ENCODE measurements at places on chromosomes 11 and 22.
A peak's percentile ranks its signal among the peaks of the same experiment; 100 is the strongest.

GRCh38 chr11:134861490-134862104 is 449.6 kb upstream of the B3GAT1 start:
- no peak for DNase-seq

- no peak for DNase-seq
These were observed 1249.3 kb downstream of the BRD1 start for GRCh38 chr22:48578138-48579042.

- no peak for DNase-seq
These were observed 166.3 kb upstream of the TTC12 start for GRCh38 chr11:113148076-113148475.

- no peak for DNase-seq
These were observed 515.1 kb downstream of the INSC start for GRCh38 chr11:15629690-15630321.

DNA sequence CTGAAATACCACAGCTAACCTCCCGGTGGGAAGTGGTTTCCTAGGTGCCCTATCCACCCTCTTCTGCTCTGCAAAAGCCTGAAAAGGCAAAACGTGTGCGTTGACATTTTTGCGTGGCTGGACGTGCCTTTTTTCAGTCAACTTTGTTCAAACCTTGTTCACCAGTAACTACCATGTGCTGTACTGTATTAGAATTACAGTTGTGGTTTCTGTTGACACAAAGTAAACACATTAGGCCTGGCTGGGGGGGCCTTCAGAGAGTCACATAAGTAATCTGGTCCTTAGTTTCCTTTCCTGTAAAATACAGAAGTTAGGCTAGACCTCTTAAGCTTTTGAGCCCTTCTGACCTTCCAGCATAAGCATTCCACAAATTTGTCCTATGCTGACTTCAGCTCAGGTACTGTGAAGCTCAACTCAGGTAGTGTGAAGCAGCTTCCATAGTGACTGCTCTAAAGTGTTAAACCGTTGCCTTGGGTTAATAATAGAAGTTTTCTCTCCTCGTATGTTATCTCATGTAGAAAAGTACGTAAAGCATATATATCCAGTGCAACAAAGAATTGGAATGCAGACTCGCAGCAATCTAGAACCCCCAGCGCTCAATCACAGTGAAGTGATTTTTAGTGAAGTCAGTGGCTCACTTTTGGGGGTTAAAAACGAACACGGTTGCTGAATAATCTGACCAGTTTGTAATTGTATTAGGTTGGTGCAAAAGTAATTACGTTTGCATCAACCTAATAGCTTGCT is 1.8 kb downstream of the EWSR1 start:
- no peak for DNase-seq

- DNase-seq: no peak
These were observed 81.1 kb downstream of the LARGE2 start for GRCh38 chr11:46003572-46003971.

DNA sequence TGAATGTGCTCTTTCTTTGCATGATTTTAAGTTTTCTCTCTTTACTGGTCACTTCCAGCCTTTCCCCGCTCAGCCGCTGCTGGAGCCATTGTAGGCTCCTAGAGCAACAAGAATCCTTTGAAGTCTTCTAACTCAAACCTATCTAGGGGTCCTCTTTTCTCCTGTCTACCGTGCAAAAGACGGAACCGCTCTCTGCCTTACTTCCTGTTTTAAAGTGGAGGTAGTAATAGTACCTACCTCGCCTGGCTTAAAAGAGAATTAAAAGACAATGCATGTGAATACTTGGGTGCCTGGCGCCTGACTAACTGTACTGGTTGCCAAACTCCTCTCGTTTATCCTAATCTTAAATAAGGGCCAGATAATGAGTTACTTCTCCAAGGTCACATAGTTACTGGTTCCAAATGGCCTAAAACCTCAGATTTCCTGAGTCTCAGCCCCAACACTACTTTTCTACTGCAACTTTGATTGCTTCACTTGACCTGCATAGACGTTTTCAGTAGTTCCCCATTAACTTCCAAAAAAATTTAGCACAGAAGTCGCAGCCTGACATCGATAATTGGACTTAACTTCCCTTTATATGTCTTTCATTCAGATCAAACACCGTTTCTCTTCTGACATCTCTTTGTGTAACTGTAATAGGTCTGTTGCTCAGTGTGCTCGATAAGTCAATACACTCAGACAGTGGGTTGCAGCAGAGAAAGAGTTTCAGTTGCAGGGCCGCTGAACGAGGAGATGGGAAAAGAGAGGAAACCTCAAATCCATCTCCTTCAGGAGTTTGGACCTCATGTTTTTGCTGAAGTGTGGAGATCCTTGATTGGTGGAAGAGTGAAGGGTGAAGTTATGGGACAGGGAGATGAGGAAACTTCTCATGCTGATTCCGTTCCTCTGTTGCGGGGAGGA is 891 bp downstream of the SAMM50 start:
- DNase-seq: no peak

DNA sequence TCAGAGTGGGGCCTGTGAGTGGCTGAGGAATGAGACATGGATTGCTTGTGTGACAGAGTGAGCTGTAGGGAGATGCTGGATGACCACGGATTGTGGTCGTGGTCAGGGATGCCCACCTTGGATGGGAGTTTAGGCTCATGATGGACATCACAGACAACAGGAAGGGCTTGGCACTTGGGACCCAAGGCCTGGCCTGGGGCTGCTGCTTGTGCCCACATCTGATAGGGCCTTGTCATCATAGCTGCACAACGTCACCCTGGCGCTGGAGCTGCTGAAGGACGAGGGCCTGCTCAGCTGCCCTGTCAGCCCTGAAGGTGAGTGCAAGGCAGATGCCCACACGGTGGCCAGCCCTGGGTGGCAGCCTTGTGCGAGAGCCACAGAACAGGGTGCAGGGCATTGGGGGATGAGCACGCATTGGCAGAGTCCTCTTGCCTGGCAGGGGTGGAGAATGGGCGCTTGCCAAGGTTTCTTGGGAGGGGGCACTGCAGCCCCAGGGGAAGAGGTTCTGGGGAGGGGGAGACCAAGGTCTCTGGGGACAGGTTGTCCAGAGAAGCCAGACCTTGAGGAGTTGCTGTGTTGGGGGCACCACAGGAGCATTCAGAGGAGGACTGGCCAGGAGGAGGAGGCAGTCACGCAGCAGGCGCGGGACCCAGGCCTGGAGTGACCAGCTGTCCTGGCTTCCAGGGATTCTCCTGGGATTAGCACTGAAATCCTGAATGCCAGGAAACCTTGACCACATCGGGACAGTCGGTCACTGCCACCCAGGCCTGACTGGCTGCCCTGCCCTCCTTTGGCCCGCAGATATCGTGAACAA is 25.0 kb downstream of the PARVG start:
- DNase-seq: no peak

GRCh38 chr11:70532066-70532440 is 133.7 kb downstream of the CTTN start:
- DNase-seq: no peak

DNA sequence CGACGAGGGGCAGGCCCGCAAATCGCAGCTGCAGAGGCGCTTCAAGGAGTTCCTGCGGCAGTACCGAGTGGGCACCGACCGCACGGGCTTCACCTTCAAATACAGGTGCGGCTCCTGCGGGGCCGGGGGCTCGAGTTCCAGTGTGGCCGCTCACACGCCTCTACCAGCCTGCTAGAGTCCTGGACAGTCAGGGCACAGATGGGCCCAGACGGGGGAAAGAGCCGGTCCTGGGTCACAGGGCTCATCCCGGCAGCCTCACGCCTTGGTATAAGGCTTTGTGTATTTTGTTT is 506 bp downstream of the MCM5 start:
- DNase-seq: no peak

DNA sequence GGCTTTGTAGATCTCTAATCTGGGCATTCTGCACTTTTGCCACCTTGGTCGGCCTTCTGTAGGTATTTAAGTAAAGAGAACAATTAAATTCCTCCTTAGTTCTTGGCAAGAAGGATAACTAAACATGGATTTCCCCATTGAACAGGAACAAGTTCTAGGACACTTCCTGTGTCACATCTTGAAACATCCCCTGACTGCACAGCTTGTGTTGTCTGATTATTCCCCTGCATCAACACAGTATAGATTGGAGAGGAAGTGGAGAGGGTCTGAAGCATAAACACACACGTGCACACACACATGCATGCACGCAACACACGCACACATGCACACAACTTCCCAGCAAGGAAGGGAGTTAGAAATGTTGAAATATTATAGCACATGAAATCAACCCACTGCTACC is 8.6 kb downstream of the ISX start:
- DNase-seq: no peak

GRCh38 chr11:65224930-65225278 is 36.9 kb upstream of the POLA2 start:
- DNase-seq: no peak

- no peak for DNase-seq
These were observed 41.1 kb downstream of the DIXDC1 start for GRCh38 chr11:111978028-111978771.

- DNase-seq: no peak
These were observed 31.2 kb downstream of the C22orf42 start for GRCh38 chr22:32127904-32128303.

GRCh38 chr11:3686751-3687150 is 15.6 kb upstream of the CHRNA10 start:
- no peak for DNase-seq

GRCh38 chr22:20395181-20395906 is 1.4 kb downstream of the ZNF74 start:
- DNase-seq: no peak

DNA sequence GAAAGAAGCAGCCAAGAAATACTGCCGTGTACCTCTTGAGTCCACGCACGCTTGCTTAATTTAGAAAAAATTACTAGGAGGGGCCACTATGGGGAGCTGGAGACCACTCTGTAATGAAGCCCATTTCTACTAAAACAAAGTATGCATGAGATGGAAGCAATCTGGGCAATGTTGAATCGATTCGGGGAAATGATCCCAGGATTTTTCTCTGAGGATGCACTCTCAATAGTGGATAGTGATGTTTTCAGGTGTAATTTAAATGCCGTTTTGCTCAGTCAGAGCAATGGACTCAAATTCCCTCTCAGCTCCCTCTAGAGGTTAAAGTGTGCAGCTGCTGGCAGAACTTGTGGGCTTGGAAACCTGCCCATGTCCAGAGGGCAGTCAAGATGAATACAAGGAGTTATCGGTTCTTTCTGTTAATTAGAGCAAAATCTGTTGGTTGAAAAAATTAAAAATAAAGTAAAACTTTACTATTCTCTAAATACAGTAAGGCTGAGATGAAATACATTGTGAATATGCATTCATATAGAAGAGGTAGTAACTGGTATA is 64.1 kb downstream of the ME3 start:
- no peak for DNase-seq

- no peak for DNase-seq
These were observed 187.5 kb downstream of the CADM1 start for GRCh38 chr11:115316696-115317095.

GRCh38 chr11:64580412-64580811 is 10.6 kb upstream of the SLC22A12 start:
- DNase-seq: no peak

- DNase-seq: no peak
These were observed 17.4 kb downstream of the LARGE2 start for GRCh38 chr11:45939836-45940235.

DNA sequence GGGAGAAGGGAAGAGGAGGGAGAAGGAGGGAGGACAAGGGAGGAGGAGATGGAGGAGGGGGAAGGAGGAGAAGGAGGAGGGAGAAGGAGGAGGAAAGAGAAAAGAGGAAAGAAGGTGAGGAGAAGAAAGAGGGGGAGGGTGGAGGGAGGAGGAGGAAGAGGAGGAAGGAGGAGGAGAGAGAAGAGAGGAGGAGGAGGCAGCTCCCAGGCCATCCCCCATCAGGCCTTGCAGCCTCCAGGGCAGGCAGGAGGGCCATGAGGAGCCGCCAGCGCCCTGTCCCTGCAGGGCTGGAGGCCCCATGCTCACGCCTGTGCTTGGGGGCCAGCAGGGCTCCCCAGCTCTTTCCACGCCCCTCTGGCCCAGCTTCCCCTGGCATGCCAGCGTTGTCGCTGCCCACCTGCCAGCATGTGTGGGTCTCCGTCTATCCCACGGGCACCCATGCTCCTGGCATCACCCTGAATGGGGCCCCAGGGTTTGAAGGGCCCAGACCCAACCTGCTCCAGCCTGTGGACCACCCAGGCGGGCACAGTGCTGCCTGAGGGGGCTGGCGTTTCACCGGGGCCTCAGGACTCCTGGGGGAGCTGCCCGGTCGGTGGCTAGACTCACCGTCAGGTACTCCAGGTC is 5.2 kb downstream of the TSPAN32 start:
- DNase-seq: no peak

GRCh38 chr11:16111690-16112089 is 244.7 kb downstream of the SOX6 start:
- DNase-seq: no peak

DNA sequence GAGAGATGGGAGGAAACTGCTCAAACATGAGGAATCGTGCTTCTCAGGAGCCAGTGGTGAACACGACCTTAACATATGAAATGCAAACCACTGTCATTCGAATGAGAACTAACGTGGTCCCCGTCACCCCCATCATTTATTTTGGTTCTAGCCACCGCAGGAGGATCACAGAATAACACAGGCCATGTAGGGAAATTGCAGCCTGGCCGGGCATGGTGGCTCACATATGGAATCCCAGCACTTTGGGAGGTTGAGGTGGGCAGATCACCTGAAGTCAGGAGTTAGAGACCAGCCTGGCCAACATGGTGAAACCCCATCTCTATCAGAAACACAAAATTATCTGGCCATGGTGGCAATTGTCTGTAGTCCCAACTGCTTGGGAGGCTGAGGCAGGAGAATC is 27.1 kb downstream of the KRTAP5-5 start:
- no peak for DNase-seq

DNA sequence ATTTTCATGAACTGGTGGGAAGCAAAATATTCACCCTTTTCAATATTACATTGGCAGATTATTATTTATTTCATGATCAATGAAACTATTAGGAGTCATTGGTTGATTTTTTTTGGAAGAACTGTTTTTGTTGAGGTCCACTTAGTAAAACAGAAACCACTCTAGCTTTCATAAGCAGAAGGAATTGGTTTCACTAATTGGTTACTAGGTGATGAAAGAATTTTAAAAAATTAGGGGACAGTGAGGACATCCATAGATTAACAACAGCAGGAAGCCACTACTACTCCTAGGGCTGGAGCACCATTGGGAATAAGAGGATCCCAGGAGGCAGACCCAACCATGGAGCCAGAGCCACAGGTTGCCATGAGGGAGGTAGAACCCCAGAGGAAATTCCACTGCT is 74.4 kb upstream of the KCNA4 start:
- DNase-seq: no peak

DNA sequence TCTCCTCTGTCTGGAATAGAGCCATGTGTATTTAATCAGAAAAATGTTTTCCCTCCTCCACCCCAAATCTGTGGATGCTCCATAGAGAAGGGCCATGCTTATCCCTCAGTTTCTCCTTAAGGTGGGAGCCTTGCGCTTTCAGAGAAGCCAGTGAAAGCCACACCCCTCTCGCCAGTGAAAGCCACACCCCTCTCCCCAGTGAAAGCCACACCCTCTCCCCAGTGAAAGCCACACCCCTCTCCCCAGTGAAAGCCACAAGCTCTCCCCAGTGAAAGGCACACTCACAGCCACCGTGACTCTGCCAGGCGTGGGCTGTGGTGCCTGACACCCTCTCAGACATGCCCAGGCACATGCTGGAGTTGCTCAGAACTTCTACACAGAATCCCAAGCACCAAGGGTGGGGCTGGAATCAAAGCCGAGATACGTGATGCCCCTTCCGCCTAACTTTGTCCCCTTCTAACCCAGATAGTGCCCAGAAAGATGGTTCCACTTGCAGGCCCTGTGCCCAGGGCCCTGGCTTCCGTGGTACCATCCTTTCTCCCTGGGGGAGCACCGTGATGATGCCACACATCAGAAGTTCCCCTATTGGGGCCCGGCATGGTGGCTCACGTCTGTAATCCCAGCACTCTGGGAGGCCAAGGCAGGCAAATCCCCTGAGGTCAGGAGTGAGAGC is 16.5 kb upstream of the PRR5 start:
- DNase-seq: peak; percentile 81

- DNase-seq: no peak
These were observed 26.6 kb upstream of the L3MBTL2 start for GRCh38 chr22:41178425-41178975.

All from stimulated activated CD4-positive, alpha-beta T cell treated with anti-CD3 and anti-CD28 coated beads, TNF-alpha, amount 100 ng/mL, for 24 hours (primary cell).